ENCODE measurements at places on chromosomes 3 and 15. TPM values are rescaled to one million over a fixed set of nuclear protein-coding genes. Genes with fewer than 3 reads are reported as not detected.

GRCh38 chr3:139524841-139525636, 14.5 kb downstream of the RBP1 start:
- DNase-seq: no peak

DNA sequence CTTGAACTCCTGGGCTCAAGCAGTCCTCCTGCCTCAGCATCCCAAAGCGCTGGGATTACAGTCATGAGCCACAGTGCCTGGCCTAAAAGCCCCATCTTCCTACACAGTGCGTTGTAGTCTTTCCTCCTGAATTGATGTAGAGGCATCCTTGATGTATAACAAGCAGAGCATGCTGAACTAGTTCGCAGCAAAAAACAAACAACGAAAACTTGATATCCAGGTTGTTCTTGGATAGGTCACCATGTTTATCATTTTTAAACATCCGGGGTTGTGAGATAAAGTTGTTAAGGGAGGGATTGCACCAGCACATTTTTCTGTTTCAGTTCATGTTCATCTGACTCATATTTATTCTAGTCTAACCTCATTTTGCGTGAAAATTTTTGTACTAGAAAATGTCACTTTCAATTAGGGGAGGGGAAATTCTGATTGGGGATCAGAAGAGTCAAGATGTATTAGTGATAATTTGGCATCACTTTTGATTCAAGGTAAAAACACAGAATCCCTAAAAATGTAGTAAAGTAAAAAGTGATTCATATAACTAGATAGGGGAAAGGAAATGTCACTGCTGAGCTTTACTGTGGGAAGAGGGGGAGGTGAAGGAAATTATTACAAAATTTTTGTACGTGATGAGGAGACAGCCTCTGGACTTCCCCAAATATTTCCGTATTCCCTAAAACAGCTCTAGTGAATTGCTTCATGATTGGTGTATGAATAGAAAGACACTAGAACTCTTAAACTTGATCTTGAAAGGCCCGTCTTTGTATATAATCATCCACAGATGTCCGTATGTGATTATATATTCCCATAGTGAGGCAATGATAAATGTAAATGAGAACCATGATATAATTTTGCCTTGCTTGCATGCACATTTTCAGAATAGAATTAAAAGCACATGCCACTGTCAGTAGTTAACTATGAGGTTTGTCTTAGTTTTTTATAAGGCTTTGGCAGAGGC, 22.9 kb downstream of the RAB8B start:
- DNase-seq: no peak

GRCh38 chr15:80606511-80607071, 88.5 kb upstream of the ABHD17C start:
- no peak for DNase-seq

- no peak for DNase-seq
Observed at GRCh38 chr3:53173107-53173506, 12.1 kb downstream of the PRKCD start.

DNA sequence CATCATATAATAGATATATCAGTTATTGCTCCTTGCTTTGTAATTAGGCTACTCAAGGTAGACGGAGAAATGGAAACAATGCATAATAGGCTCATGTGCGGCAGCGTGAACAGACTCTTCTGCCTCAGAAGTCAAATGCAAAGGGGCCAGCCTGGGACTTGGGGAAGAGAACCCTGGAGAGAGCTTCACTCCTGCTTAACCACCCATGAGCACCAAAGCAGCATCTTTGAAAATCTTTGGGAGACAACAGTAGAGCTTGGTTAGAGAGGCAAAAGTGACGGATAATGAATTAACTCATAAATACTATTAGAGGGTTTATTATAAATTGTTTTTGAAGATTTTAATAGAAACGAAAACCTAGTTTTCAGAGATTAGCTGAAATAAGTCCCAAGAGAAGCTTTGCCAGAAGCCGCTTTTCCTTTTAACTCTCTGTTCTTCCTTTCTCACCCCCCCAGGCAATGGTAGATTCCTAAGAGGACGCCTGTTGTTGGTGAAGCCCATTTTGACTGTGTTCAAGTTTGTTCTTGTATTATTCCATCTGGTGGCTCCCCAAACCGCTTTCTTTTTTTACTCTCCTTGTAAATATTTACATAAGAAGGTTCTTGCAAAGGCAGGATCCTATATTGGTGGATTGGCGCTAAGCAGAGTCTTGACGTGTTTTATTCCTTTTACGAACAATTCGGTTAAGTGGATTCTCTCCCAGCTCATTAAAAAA, 196.0 kb upstream of the TPRG1 start:
- no peak for DNase-seq

GRCh38 chr3:186519021-186519658, 25.0 kb downstream of the CRYGS start:
- DNase-seq: no peak

- DNase-seq: peak; percentile 95
Observed at GRCh38 chr15:78988361-78988911, 43.6 kb upstream of the CTSH start.

- peak; percentile 37 for DNase-seq
Observed at GRCh38 chr3:122443090-122443489, 27.2 kb upstream of the WDR5B start.

The MAP1A gene
- 0.46 TPM for total RNA-seq

The NECTIN3 gene
- total RNA-seq: 18.6 TPM

The CASR gene
- not detected for total RNA-seq

GRCh38 chr3:102174312-102174712, 260.5 kb upstream of the ZPLD1 start:
- DNase-seq: no peak

DNA sequence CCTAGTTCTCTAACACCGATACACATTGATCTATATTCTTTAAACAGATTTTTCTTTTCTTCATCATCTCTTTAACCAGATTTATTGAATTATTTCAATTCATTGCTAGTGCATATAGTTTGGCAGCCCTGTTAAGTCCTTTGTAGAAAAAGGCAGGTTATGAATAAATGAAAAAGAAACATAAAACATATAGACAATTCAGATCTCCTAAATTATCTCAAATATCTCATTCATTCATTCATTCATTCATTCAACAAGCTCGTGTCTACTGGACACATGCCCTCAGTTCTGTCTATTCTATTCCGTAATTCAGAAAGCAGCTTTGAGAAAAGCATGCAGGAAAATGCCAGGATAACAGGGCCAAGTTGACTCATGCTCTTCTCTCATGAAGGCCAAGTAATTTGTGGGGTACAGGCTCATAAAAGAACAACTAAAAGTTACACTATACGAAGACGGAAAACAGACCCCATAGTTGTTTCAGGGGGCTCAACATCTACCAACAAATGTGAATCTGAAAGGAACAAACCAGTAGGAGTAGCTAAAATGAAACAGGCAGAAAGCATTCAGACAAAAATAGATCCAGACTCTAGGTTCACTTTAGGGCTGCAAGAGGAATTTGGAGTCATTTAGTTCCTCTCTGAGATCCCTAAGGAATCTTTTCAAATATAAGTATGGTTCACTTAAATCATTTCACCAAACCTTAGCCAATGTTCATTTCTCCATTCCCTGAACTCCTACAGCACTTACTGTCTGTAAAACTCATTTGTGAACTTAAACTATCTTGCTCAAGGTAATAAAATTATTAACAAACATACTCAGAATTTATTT, 7.5 kb downstream of the ZNF148 start:
- no peak for DNase-seq

The NAALADL2 gene
- 4.4 TPM for total RNA-seq

GRCh38 chr3:165669504-165669903, 167.7 kb downstream of the BCHE start:
- DNase-seq: no peak

DNA sequence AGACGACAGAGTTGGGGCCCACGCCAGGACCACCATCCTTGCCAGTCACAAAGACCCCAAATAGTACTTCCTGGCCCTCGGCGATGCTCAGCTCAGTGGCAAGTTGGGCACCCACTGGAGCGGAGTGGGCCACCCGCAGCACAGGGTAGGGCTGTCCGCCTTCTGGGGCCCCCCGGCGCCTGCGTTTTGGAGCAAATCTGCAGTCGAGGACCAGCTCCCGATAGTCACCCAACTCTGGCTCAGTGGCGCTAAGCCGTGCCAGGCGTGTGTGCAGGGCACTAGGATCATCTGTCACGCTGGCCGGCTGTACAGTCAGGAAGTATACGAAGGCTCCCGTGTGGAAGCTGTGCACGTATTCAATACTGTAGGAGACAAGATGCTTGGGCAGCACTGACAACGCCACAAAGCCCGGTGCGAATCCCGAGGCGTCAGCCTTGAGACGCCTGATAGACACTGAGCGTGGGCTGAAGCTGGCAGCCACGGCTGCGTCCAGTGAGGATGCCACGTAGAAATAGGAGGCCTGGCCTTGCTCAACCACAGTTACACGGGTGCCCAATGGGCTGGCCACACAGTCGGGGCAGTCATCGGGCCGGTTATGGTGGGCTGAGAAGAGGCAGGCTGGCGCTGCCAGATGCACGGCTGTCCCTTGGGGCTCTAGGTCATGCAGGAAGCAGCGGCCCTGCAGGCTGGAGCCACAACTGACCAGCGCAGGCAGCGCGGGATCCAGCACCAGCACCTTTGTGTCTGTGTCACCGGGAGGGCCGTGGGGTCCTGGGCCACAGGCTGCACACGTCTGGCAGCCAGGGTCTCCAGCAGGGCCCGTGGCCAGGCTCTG, 945 bp downstream of the MST1R start:
- DNase-seq: peak; percentile 40

GRCh38 chr15:44698641-44699040, 12.5 kb downstream of the PATL2 start:
- no peak for DNase-seq

- DNase-seq: no peak
Observed at GRCh38 chr3:29011966-29012365, 268.9 kb upstream of the RBMS3 start.

- DNase-seq: no peak
Observed at GRCh38 chr3:127018306-127018828, 35.5 kb downstream of the PLXNA1 start.

DNA sequence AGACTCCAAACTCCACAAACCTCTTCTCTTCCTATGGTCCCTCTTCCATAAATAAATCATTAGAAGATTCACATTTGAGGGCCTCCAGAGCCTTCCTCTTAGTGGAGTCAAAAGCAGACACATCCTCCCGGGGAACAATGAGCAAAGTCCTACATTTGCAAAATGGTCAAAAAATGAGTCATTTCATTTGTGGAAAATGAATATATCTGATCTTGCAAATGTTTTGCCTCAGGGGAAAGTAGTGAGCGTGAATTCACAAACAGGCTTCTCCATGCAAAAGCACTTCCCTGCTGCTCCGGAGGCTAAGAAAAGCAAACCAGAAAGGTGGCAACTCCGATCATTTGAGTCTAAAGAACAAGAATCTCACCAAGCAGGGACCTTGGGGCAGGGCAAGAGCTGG, 86.7 kb upstream of the IQSEC1 start:
- no peak for DNase-seq

DNA sequence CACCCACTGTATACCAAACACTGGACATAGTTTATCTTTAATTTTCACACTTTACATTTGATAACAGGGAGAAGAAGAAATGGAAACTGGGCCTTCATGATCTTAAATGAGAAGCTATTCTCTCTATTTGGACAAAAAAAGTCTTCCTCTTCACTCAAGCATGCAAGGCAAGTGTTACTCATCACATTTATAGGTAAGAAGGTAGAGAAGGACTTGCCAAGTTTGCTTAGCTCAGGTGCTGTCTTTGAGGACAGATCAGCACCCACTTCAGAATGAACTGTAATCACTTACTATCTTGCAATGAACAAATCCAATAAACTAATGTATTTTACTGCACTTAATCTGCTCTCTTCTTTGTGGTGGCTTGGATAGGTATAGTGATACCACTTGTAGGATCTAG, 1.1 kb upstream of the MYH15 start:
- DNase-seq: no peak

DNA sequence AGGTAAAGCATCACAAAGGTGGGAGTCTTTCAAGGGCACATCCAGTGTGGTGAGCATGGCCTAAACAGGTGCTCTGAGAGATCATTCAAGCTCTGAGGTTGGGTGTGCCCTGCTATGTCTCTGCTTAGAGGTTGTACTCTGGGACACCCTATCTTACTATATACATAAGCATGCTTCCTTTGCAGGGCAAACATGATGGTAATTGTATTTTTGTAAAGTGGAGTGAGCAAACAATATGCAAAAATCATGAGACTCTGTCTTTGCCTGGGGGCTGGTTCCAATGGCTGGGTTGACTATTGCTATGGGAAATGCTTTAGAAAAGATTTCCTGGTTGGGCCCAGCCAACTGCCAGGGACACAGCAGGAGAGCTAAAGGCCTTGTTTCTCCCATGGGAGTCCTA, 315.1 kb upstream of the TLE3 start:
- DNase-seq: no peak

The APEH gene
- total RNA-seq: 254 TPM

DNA sequence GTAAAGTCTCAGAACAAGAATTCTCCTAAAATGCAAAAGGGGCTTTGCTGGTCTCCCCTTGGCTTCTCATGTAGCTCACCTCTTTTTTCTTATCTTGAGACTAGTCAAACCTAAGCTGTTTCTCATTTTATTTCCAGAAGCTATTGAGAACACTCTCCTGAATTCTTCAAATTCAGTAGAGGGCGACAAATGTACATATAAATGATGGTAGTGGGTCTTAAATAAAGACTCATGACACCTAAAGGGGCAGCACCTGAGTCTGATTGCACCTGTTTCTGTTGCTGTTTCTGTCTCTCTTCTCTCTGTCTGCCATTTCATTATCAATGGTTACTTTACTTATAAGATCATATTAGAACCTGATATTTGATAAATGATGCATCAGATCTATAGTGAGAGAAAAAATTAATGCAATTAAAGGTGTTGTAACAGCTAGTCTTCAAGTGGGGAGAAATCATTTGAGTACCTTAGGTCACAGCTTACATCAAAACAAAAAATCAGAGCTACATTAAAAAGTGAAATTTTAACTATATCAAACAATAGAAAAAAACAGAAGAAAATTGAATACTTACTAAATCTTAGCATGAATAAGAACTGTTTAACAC, 7.0 kb downstream of the ADIPOQ start:
- DNase-seq: peak; percentile 62

- DNase-seq: no peak
Observed at GRCh38 chr3:115547207-115547606, 76.1 kb upstream of the GAP43 start.

DNA sequence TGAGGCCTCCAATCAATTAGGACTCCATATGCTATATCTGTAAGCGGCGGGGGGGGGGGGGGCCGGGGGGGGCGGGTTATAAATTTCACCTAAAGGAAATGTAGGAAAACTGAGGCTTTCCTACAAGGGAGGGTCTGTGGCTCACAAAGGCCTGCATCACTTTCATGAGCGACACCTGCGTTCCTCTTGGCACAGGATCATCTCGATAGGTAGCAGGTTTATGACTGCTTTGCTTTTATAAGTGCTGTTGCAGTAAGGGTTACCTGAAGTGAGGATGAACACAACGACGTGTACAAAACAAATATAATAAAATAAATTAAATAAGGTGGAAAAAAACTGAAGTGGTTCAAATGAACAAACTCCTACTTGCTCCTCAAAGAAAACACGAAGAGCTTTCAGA, 194.3 kb downstream of the FOXP1 start:
- DNase-seq: peak; percentile 25

GRCh38 chr3:105828703-105829102, 40.1 kb downstream of the CBLB start:
- no peak for DNase-seq

The CPNE9 gene
- not detected for total RNA-seq

GRCh38 chr3:3851621-3852323, 52.5 kb downstream of the LRRN1 start:
- no peak for DNase-seq

- peak; percentile 23 for DNase-seq
Observed at GRCh38 chr15:91268510-91268909, 168.5 kb downstream of the SV2B start.

Data from HT-29 (cell line).